ENCODE measurements at places on chromosomes 4 and X.

- no peak for DNase-seq
Measured at GRCh38 chr4:13953083-13953482, 325.6 kb upstream of the BOD1L1 start.

- DNase-seq = no peak
Measured at GRCh38 chr4:176569301-176569700, 223.4 kb downstream of the VEGFC start.

DNA sequence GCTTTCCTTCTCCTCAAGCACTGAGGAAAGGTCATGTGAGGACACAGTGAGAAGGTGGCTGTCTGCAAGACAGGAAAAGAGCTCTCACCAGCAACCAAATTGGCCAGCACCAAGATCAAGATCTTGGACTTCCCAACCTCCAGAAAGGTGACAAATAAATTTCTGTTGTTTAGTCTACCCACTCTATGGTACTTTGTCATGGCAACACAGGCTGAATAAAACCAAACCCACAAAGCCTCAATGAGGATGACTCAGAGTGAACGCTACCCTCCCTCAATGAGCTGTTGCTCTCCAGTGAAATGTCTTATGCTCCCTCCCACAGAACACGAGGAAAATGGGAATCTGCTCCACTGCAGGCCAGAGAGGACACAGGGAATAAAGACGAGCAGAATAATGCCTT lies 244.1 kb downstream of the RAB28 start:
- DNase-seq = no peak

DNA sequence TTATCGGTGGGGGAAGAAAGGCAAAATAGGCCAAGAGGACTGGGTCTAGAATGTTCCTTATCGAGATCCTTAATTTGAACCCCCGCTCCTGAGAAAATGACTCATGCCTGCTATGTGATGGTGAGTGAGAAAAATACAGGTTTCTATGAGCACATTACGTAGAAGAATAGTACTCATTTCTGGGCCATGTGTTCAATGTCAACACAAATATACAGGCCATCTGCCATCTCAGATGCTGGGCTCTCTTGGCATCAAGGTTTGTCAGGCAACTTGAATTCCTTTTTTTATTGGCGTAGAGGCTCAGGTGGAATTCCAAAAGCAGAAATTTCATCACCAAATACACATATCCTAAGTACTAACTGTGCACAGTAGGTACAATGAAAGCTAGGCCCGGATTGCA lies 81.4 kb upstream of the TRIM2 start:
- no peak for DNase-seq

- no peak for DNase-seq
Measured at GRCh38 chrX:37424000-37424429, 74.9 kb downstream of the PRRG1 start.

GRCh38 chrX:130072345-130072740 lies 38.0 kb downstream of the ELF4 start:
- DNase-seq = no peak

DNA sequence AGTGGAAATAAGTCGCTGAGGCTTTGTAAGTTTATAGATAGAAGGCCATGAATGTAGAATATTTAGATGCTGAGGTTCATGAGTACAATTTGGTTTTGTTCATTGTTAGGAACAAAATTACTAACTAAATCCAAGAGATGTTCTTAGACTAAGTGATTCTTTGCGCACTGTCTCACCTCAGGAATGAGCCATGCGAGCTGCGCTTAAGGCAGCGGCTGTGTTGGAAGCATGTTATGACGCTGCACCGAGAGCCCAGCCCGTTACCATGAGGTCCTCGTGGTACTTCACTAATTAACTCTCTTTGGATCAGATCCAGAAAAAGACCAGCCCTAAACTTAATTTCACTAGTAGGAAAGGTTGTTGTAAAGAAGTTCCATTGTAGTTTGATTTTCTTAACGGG lies 166.2 kb downstream of the RAPGEF2 start:
- DNase-seq = peak; percentile 21

GRCh38 chrX:16914058-16914457 lies 32.4 kb upstream of the REPS2 start:
- DNase-seq = no peak

DNA sequence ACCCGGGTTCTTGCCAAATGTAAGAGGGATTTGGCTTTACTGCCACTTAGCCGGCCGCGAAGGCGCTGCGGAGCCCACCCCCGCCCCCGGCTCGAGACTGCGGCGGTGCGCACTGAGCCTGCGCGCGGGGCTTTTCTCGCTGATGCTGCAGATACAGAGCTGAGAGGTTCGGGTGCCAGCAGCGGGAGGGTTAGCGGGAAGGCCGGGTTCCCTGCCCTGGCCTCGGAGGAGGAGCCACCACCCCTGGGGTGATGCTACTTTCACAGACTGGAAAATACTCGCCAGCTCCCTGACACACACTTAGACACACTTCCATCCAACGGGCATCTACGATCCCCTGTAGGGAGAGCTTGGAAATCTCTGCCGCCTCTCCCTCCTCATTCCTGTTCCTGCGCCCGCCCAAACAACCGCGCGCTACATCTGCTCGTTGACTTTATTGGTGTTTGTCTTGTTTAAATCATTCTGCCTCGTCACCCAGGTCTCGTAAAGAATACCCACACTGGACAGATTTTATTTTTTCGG lies 2.1 kb upstream of the PCDH7 start:
- peak; percentile 75 for DNase-seq

DNA sequence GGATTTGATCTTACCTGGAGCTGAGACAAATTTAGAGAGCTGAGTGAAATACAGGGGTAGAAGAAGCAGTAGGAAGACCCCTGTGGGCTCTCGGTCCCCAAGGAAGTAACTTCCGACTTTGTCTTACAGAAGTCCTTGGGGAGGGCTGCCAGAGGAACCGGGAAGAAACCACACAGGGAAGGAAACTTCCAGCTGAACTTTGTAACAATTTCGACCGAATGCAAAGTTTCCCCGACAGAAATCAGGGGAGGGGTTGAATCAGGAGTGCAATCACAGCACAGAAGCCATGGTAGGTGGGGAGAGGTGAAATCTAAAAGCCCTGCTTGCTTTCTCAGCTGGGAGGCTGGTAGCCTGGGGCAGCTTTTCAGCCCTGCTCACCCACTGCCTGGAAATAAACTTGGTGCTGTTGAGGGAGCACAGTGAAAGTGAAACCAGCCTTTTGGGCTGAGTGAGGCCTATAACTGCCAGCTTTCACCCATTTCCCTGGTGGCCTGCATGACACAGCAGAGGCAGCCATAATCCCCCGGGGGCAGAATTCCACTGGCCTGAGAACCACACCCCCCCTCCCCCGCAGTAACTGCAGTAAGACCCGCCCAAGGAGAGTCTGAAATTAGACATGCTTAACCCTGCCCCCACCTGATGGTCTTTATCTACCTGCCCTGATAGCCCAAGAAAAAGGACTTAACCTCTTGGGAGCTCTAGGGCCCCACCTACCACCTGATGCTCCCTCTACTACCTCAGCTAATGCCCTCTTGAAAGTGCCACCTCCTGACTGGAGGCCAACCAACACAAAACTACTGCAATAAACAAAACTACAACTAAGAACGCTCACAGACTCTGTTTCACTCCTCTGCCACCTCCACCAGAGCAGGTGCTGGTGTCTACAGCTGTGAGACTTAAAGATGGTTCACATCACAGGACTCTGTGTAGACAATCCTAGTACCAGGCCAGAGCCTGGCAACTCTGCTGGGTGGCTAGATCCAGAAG lies 248.2 kb downstream of the PARM1 start:
- DNase-seq = no peak

DNA sequence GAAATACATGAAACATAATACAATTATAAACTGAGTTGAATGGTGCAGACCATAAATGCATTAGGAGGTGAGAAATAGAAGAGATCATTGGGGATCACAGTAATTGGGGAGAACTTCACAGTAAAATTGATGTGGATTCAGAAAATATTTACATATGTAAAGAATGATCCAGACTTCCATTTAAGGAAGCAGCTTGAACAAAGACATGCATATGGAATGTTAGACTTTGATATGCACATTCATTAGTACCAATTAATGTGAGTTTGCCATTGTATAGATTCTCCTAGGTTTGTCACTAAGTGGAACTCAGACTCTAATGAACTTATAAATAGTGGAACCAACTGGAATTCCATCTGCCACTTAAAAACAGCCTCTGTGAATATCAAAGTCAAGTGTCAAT lies 235.6 kb downstream of the PARM1 start:
- no peak for DNase-seq

GRCh38 chr4:14771504-14772175 lies 230.6 kb upstream of the CPEB2 start:
- no peak for DNase-seq

DNA sequence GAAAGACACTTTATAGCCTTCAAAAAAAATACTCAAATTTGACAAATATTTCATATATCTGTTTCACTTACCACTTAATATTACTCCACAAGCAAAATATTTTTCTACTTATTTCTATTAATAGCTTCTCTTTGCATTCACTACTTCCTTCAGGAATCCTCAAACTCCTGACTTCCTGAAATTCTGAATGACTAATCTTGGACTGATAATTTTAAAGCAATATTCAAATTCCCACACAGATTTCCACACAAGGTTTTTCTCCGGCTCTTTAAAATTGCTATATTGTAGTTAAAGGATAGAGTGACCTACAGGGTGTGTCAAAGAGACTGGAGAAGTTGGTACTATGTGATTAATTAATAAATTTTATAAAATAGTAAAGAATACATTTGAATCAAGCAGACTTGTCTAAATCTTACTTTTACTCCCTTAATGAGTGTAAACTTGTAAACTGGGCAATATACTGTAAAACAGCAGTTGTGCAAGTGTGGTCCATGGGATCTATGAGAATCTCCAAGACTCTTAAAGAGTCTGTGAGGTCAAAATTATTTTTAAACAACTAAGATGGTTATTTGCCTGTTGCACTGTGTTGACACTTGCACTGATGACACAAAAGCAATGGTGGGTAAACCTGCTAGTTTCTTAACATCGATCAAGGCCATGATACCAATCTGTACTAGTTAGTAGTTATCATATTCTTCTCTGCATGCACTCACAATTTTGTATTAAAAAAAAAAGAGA lies 44.5 kb downstream of the ANKRD17 start:
- no peak for DNase-seq

- DNase-seq = no peak
Measured at GRCh38 chrX:46739736-46740135, 19.2 kb downstream of the SLC9A7 start.

DNA sequence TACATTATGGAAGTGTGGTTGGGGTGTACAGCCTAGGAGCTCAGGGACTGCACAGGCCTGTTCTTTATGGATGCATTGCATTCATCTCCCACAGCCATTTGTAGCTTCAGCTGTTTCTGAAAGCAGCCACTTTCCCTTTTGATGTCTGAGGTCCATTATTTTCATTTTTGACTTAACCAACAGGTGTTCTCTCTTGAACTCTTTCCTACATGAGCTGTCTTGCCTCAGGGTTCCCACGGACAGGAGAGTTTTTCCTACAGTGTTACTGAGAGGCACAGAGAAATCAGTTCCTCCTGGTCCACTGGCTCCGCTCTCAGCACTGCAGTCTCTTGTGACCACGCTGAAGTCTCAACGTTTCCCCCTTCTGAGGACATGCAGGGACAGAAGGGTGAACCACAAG lies 87.2 kb downstream of the RASL11B start:
- DNase-seq = no peak

GRCh38 chr4:17512973-17513665 lies 1.2 kb upstream of the QDPR start:
- DNase-seq = no peak

DNA sequence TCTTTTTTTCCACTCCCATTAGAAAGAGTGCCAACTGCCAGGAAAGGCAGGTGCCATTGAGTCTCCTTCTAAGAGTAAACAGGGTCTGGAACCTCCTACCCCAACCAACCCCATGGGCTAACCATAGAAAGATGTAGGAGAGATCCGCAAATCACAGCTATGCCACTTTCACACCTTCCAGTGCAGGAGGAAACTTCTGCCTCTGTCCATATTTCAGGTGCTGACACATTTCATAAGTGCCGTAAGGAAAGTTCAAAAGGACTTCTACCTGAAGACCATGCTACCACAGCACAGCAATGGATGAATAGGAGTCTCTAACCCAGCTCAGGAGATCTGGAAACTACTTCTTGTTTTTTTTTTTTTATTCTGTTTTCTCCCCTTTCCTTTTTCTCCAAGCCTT lies 145.8 kb downstream of the FBXO8 start:
- DNase-seq = no peak

DNA sequence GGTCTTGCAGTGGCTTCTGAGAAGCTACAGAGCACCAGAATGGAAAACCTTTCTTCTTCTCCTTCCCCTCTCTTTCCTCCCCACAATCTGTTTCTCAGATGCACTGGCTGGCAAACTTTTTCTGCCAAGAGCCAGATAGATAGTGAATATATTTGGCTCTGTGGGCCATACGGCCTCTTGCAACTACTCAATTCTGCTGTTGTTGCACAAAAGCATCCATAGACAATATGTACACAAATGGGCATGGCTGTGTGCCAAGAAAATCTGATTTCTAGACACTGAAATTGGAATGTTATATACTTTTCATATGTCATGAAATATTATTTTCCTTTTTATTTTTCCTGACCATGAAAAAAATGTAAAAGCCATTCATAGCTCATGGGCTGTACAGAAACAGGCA lies 3.1 kb downstream of the PHEX start:
- no peak for DNase-seq

- no peak for DNase-seq
Measured at GRCh38 chr4:183635741-183636140, 23.2 kb downstream of the RWDD4 start.

GRCh38 chr4:156966836-156967235 lies 4.8 kb downstream of the PDGFC start:
- DNase-seq = no peak

GRCh38 chrX:150575419-150575814 lies 7.0 kb downstream of the MTM1 start:
- DNase-seq = no peak

GRCh38 chrX:17680732-17681413 lies 56.4 kb upstream of the SCML1 start:
- no peak for DNase-seq

DNA sequence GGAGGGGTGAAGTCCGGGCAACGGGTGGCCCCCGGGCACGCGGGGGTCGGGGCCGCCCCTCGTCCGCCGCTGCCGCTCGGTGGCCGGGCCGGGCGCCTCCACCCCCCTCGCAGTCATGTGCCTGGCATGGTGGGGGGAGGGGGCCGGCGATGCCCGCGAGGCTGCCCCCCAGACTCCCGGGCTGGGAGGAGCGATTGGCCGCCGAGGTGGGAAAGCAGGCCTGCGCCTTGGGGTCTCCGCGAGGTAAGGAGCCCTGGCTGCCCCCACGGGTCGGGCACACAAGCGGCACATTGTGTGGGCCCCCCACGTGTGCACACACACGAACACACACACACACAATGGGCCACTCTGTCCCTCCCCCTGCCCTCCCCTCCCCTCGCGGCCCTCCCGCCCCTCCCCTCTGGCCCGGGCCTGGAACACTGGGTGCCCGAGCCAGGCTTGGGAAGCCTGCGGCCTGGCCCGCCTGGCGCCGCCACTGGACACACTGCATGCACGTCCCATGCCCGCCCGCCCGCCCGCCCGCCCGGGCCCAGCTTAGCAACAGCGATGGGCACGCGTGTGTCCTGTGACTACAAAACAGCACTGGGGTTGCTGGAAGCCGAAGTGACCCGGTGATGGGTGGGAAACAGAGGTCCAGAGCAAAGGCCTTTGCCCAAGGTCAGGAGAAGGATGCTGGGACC lies 1.3 kb downstream of the SLC6A8 start:
- DNase-seq = peak; percentile 54
